ENCODE measurements at places on chromosomes 3 and 15.

DNA sequence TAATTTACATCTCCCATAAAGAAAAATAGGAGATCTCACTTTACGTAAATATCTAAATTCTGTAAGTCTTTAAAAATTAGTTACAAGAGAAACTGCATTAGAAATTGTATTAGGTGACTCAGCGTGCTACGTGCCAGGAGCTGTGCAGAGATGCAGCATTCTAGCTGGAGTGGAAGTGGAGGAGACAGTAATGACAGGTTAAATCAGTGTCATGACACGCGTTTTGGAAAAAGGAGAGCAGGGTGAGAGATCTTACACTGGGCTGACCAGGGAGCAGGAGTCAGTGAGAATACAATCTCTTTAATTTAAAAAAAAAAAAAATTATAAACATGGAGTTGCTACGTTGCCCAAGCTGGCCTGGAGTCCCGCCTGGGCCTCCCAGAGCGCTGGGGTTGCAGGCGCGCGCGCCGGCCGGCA is 635 bp downstream of the TUBGCP5 start:
- DNase-seq: no peak

GRCh38 chr3:37266809-37267208 is 92.4 kb upstream of the LRRFIP2 start:
- DNase-seq: no peak

DNA sequence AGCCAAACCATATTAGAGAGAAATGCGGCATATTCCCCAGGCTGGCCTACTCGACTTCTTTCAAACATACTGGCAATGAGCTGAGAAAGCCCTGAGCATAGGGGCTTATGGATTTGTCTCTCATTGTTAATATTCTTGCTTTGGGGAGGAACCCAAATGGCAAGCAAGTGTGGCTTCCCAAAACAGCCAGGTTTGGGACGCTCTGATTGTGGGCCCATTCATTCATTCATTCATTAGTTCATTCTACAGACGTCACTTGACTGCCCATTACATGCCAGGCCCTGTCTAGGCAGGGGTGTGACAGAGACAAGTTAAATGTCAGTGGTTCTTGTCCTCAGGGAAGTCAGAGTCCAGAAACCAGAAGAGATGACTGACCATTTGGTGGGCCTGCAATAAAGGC is 77.4 kb upstream of the THBS1 start:
- DNase-seq: no peak

DNA sequence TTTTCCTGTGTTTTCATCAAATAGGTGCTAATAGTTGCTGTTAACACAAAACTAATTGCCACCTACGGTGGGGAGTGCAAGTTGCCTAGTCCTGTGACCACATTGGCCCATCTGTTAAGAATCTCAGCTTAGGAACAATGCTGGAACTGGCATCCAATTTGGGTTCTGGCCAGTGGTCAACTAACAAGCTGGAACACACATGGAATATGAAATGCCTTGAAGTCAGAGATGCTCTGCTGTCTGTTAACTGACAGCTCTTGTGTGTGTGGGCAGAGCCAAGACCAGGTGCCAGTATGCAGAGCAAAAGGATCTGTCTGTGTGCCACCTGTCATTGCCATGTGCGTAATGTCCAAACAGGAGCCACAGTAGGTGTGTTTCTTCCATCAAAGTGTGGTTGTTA is 460.8 kb downstream of the ROBO2 start:
- no peak for DNase-seq

- no peak for DNase-seq
Observed at GRCh38 chr3:62332835-62333244, 40.5 kb downstream of the FEZF2 start.

- DNase-seq: no peak
Observed at GRCh38 chr15:88878720-88879184, 16.6 kb downstream of the HAPLN3 start.

DNA sequence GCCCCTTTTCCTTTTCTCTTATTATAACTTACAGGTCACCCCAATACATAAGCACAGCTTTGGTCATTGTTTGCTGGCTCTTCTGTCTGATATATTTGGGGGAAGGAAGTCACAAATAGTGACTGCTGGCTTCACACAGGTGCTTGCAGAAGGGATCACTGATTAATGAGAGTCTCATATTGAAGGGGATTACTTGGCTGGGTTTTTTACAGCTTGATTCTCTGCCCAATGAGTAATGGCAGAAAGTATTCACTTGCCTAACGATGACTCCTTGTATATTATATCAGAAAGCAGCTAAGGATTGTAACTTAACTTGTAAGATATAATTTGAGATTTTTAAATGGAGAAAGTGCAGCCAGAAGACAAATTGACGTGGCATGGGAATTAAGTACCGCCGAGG is 119.3 kb upstream of the PFN2 start:
- DNase-seq: no peak

DNA sequence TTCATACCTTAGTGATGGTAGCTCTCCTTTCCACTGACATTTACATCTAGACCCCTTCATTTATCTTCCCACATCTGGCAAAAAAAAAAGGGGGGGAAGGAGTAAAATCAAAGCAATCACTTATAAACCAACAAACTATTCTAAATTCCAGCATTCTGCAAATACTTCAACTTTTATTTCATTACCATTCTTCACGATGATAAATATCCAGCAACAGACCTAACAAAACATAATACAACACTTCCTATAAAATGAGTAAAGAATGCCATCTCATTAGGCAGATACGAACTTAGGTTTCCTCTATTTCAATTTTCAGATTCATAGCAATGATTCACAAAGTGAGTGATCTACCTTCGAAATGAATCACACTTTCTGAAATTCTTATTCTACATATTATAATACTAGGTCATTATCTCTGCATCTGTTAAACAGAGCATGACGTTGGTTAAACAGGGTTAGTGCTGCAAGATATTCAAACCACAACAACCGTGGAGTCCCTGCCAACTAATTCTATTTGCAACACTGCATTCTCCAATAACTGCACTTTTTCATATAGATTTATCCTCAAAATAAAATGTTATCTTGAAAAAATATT is at the start of gene LRRFIP2:
LRRFIP2 (minus strand) TSS at position 51 of the 595 bp plus-strand sequence. CDS start 25,599 bp downstream, outside the sequence.
- DNase-seq: no peak

DNA sequence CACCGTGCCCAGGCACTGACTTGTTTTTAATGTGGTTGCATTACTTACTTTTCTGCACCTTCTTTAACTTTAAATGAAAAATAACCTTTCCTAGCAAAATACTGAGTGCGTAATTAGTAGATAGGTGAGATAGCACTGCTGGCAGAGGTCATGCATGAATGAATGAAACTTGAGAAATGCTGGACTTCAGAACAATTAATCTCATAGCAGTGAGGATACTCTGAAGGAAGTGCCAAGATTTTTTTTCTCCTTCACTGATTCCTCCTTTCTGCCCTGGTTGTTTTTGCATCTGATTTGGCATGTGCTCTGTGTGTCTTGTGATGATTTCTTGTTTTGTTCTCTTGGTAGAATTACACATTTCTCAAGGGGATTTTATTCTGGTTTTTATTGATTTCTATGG is 378.9 kb downstream of the PTPRG start:
- no peak for DNase-seq

GRCh38 chr15:49187549-49188245 is 17.6 kb downstream of the GALK2 start:
- no peak for DNase-seq

- DNase-seq: no peak
Observed at GRCh38 chr3:167742338-167742737, 6.8 kb downstream of the SERPINI1 start.

DNA sequence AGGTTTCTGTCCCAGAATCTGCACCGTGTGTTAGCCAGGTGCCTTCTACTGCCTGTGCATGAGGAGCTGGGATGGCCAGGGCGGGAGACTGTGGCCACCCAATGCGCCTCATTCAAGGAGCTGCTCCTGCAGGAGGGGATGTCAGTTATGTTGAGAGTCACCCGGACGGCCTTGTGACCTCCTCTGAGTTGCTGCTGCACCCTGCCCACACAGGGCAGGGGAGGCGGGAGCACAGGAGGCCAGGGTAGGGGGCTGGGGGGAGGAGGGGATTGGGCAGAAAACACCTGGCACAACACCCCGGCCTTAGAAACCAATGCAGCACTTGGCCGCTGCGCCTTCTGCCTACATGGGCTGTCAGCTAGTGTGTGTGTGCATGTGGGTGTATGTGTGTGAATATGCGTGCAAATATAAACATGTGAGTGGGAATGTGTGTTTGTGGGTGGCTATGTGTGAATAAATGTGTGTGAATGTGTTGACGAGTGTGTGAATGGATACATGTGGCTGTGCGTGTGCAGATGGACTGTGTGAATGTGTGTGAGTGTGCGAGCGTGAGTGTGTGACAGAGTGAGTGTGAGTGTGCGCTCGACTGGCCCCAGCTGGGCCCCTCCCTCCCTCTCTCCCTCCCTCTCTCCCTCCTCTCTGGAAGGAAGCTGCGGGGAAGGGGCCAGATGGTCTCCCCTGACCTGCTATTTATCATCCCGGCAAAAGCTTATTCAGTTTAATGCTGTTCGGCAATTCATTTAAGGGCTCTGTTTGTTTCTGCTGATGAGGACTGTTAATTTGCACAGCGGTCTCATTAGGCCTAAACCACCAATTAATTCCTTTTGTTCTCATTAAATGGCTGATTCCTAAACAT is 106.9 kb downstream of the TLE3 start:
- DNase-seq: no peak

GRCh38 chr3:128515967-128516366 is 23.0 kb upstream of the GATA2 start:
- no peak for DNase-seq

DNA sequence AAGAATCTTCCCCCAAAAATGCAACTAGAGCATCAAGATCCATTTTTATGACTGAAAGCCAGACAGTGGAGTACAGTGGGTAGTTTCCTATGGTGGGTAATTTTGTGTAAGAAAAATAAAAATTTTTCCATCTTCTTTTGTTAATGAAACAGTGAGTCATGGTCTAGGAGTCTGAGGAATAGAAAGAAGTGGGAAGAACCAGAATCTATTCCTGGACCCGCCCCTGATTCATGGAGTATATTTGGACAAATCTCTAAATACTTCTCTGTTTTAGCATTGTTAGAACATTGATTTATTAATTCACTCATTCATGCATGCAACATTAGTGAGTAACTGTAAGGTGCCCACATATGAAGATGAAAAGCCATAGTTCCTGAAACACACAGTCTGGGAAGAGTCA is 304.5 kb upstream of the GPR149 start:
- DNase-seq: no peak

DNA sequence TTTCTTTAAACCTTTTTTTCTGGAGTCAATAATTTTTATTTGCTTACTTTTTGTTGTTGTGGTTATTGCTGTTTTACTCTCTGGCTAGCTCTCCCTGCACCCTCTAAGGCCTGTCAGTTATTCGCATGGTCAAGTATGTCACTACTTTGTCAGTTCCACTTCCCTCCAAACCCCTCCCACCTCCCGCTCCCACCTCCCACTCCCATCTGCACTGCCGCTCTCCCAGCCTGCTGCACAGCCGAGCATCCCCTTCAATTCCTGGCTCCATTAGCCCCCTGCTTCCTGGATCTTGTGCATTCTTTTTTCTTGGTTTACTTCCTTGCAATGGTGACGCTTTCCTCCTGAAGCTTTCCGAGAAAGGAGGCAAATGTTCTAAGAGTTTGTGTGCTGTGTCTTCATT is 218.0 kb downstream of the XXYLT1 start:
- DNase-seq: no peak

GRCh38 chr3:120470870-120471269 is 20.1 kb upstream of the FSTL1 start:
- DNase-seq: no peak

DNA sequence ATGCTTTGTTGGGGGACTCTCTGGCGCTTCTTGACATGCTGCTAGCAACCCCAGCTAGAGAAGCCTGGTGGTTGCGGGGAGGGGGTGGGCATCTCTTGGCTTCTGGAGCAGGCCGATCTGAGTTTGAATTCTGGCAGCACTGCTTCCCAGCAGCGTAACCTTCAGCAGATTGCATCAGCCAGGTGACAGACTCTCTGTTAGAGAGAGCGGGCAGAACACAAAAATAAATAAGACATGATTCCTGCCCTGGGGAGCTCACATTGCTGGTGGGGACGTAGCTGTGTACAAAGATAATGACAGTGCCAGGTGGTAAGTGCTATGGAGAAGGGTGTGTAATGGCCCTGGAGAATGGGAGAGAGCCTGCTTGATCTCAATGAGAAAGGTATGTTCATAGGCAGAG is 87.4 kb downstream of the THSD4 start:
- DNase-seq: no peak

GRCh38 chr15:101578443-101578894 is 73.7 kb downstream of the TM2D3 start:
- DNase-seq: no peak

DNA sequence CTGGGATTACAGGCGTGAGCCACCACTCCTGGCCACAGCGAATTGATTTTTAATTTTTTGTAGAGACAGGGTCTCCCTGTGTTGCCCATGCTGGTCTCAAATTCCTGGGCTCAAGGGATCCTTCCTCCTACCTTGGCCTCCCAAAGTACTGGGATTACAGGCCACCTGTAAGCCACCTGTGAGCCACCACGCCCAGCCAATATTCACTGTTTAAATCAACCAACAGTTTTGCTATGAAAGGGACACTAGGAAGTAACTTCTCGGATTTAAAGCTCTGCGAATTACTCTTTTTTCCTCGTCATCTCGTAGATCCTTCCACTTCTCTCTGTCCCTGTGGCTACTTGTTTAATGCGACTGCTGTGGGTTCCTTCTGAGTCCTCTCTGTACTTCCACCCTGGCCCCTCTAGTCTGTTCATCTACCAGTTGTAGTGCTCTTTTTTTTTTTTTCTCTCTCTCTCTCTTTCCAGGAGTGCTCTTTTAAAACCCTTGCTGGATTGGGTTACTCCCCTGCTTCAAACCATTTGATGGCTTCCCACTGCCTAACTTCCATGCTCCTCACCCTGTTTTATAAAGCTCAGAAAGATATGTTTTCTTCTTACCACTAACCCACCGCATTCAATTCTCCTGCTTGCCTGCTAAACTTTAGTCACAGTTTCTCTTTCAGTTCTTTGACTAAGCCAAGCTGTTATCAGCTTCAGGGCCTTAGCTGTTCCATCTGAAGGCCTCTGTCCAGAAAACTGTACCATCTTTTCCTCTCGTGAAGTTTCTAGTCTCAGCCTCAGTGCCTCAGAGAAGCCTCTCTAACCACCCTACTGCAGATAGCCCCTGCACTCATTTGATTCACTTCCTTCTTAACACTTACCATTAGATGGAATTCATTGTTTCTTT is 12.4 kb downstream of the RTF1 start:
- DNase-seq: no peak

- DNase-seq: no peak
Observed at GRCh38 chr3:61768284-61769037, 207.1 kb downstream of the PTPRG start.

Measured in stimulated activated CD8-positive, alpha-beta memory T cell treated with anti-CD3 and anti-CD28 coated beads, Interleukin-7, amount 100 ng/mL, for 1 hour (primary cell).